ENCODE measurements at places on chromosomes 13 and 19.

- DNase-seq, result no peak
Observed at GRCh38 chr13:105830821-105831220, 704.6 kb downstream of the EFNB2 start.

- DNase-seq, result no peak
Observed at GRCh38 chr19:45524575-45525129, 17.4 kb downstream of the VASP start.

DNA sequence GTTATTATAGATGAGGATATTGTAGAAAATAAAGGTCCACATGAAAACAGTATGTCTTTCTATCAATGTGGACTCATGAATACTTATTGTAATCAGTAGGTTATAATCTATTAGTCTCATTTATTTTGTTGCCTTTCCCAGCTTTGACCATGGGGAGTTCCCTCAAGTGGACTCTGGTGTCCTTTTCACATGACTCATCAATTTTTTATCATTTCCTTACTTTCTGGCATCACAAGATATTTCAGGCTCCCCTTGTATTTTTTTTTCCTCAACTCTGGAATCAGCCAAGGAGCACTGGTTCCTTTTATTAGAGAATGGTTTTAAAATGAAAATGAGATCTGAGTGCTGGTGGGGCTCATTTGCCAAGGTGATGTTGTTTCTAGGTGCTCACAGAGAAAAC, 63.4 kb upstream of the DIAPH3 start:
- DNase-seq, result no peak

GRCh38 chr13:78103936-78104335, 185.3 kb upstream of the EDNRB start:
- no peak for DNase-seq

- DNase-seq, result no peak
Observed at GRCh38 chr13:85521657-85522056, 277.6 kb downstream of the SLITRK6 start.

DNA sequence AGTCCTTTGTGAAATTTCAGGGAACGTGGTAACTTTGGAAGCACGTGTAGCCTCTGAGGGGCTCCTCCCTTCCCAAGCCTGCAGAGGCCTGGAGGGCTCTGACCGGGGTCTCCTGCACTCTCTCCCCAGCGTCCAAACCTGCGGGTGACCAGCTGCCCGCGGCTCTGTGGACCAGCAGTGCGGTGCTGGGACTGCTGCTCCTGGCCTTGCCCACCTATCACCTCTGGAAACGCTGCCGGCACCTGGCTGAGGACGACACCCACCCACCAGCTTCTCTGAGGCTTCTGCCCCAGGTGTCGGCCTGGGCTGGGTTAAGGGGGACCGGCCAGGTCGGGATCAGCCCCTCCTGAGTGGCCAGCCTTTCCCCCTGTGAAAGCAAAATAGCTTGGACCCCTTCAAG, 2.7 kb upstream of the TPGS1 start:
- DNase-seq, result no peak

DNA sequence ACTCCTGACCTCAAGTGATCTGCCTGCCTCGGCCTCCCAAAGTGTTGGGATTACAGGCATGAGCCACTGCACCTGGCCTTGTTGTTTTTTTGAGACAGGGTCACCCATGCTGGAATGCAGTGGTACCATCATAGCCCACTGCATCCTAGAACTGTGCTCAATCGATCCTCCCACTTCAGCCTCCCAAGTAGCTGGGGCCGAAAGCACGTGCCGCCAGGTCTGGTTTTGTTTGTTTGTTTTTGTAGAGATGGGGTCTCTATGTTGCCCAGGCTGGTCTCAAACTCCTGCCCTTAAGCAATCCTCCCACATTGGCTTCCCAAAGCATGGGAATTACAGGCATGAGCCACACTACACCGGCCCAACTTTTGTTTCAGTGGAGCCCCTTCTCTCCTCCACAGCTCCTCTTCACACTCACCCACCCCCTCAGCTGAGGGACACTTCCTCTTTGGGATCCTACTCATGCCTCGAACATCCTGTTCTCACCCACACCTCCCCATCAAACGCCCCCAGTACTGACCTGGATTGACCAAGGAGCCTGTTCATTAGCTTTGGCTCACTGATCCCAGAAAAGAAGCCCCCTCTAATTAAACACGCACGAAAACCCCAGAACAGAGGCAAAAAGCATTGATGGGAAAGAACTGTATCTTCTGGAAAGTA, 12.8 kb upstream of the CERS4 start:
- no peak for DNase-seq

DNA sequence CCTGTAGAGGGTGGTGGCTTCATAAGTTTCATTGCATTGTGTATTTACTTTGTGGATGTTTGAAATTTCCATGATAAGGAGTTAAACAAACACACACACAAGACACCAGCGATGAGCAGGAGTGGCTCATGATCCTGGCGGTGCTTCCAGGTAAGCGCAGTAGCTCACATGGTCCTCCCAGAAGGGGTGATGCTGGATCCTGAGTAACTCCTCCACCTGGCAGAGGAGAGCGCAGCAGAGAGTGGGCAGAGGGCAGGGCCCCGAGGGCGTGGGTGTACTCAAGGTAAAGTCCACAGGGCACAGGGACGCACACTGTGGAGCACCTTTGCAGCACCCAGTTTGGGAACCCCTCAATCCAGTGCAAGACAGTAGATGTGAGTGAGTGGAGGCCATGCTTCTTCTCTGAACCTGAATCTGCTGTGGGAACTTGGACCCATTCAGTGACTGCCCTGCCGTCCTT, 54.0 kb downstream of the RFX2 start:
- DNase-seq, result no peak

DNA sequence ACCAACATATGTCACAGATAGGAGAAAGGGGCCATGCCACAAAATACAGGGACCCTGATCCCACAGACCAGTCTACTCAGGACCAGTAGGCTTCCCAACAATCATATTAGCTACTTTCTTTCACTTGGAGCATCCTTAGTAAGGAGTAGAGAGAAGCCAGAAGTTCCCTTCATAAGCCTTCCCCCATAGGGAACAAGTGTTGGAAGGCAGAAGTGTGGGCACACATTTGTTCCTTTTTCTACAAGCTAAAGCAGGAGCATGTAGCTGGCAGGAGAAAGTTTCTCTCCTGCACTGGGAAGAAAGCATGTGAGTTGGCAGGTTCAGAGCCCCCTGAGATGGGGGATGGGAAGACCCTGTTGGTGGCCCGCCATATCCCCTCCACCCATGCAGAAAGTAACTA, 165.4 kb downstream of the KCTD12 start:
- no peak for DNase-seq

DNA sequence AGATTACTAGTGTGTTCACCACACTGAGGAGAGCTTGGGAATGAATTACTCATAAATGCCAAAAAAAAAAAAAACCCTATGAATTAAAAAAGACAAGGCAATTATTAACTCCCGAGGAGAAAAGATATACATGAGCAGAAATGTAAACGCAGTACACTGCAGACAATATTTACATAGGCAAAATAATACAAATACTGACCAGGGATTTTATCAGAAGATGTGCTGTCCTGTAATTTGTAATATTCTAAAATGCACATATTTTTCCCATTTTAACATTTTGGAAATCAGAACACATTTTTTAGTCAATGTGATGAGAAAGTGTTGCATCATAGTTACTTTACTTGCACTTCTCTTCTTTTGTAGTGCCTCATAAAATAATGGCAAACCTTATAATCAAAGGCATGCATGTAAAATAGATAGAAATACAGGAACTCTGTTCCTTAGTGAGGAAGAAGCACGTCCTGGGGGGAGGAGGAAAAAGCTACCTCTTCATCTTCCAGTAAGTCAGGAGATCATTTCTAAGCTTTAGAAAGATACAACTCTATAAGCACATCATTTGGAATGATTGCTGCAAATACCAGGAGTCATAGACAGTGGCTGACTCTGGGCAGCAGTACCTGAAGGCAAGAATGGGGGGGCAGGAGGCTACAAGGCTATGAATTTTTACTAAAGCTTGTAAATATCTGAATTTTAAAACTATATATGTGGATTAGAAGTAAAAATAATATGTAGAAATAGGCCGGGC, 46.3 kb upstream of the KATNAL1 start:
- DNase-seq, result no peak

GRCh38 chr13:88014527-88014926, 343.4 kb downstream of the SLITRK5 start:
- no peak for DNase-seq

- no peak for DNase-seq
Observed at GRCh38 chr13:62305756-62306155, 890.1 kb upstream of the PCDH20 start.

DNA sequence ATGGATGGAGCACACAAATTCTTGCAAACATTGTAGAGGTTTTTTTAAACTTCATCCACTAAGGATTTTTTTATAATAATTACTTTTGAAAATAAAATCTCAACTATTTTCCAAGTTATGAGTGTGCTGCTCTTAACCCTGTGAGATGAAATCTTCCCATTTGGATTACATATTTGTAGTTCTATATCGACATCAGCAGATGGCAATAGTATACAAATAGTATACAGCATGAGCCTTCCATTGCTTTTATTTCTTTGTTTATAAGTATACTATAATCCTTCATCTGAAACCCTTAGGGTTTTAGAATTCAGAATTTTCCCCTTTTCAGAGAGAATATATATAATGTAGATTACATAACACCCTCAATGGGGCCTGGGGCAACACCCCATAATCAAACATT, 70.5 kb downstream of the GJA3 start:
- no peak for DNase-seq

DNA sequence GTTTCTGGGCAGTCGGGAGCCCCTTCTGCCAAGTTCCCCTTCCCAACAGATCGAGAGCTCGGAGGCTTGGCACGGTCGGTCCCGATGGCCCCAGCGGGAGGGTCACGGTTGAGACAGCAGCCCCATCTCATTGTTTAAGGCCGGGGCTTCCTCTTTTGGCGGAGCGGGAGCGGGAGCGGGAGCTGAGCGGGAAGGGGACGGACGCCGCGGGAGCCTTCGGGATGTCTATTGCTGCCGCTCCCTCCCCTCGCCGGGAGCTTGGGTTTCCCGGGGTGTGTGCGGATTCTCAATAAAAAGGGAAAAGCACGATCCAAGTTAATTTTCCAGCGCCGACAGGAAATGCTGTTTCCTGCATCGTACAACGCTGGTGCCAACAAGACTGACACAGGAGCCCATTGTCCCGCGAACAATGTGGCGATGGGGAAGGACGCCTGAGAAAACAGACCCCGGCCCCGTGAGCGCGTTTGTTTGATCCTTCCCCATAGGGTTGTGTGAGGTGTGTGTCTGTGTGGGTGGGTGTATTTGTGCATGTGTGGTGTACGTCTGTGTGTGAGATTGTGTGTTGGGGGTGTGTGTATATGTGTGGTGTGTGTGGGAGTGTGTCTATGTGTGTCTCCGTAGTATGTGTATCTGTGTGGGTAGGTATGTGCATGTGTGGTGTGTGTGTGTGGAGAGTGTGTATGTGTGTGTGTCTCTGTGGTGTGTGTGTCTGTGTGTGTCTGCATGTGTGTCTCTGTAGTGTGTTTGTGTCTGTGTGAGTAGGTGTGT, 36.3 kb upstream of the FLT1 start:
- no peak for DNase-seq

DNA sequence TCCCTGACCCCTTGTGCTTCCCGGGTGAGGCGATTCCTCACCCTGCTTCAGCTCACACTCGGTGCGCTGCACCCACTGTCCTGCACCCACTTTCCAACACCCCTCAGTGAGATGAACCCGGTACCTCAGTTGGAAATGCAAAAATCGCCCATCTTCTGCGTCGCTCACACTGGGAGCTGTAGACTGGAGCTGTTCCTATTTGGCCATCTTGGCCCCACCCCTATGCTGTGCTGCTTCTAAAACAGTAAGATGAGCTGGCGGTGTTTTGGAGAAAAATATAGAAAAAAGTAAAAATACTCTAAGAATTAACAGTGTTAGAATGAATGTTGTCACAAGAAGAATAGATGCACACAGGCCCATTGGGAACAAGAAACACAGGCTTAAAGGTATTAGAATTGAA, 92.5 kb downstream of the ITGBL1 start:
- no peak for DNase-seq

DNA sequence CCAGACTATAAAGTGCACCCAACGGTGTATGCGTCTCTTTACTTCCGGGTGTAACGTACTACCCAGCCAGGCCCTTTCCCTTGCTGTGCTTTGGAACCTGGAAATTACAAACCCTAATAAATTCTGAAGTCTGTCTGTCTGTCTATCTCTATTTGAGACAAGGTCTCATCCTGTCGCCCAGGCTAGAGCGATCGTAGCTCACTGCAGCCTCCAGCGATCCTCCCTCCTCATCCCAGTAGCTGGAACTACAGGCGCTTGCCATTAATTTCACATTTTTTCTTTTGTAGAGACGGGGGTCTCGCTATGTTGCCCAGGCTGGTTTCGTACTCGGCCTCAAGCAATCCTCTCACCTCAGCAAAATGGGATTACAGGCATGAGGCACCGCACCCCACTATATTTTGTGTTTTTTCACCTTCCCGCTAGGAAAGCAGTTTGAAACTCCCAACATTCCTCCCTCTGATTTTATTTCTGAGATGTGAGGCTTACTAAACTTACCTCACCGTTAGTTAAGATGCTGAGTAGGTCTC, 469 bp upstream of the RNF6 start:
- DNase-seq, result no peak

DNA sequence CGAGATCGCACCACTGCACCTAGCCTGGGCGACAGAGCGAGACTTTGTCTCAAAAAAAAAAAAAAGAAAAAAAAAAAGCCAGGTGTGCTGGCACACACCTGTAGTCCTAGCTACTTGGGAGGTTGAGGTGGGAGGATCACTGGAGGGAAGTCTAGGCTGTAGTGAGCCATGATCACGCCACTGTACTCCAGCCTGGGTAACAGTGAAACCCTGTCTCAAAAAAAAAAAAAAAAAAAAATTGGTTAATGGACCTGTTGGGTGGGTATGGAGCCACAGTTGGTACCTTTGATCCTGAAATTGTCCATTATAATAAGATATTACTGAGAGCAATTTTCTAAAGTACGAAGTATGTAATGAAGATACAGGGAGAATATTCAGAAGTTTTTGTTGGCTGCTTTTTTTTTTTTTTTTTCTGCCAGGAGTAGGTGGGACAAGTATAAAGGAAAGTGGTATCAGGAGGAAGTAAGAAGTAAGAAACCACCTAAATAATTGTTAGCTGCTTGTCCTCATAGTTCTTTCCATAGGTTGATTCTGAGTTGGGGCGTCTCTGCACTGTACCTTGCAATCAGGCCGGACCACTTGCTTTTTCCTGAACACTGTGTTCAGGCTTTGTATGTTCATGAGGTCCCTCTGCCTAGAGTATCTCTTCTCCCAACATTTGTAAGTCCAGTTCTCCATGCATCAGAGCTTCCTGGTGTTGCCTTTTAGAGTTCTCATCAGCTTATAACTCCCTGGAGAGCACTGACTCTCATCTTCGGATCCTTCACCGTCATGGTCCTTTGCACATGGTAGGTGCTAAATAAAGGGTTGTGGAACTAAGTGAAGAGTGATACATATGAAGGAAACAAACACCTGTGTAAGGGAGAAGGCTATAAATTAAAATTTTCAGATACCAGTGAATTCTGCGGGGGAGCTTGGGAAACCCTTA, 31.7 kb downstream of the ARHGAP35 start:
- DNase-seq, result no peak

- DNase-seq, result no peak
Observed at GRCh38 chr19:19579533-19580361, 38.7 kb downstream of the PBX4 start.

- DNase-seq, result no peak
Observed at GRCh38 chr19:51692468-51692867, 662 bp upstream of the SPACA6 start.

GRCh38 chr19:3184847-3185460, 776 bp upstream of the NCLN start:
- no peak for DNase-seq

- DNase-seq, result no peak
Observed at GRCh38 chr13:29578300-29579085, 17.0 kb downstream of the SLC7A1 start.
